Stimulated activated CD4-positive, alpha-beta T cell treated with anti-CD3 and anti-CD28 coated beads, Interleukin-12 subunit alpha, Interleukin-12 subunit beta, amount 100 ng/mL, for 48 hours (primary cell): ENCODE measurements at places on chromosomes 3 and 15.

DNA sequence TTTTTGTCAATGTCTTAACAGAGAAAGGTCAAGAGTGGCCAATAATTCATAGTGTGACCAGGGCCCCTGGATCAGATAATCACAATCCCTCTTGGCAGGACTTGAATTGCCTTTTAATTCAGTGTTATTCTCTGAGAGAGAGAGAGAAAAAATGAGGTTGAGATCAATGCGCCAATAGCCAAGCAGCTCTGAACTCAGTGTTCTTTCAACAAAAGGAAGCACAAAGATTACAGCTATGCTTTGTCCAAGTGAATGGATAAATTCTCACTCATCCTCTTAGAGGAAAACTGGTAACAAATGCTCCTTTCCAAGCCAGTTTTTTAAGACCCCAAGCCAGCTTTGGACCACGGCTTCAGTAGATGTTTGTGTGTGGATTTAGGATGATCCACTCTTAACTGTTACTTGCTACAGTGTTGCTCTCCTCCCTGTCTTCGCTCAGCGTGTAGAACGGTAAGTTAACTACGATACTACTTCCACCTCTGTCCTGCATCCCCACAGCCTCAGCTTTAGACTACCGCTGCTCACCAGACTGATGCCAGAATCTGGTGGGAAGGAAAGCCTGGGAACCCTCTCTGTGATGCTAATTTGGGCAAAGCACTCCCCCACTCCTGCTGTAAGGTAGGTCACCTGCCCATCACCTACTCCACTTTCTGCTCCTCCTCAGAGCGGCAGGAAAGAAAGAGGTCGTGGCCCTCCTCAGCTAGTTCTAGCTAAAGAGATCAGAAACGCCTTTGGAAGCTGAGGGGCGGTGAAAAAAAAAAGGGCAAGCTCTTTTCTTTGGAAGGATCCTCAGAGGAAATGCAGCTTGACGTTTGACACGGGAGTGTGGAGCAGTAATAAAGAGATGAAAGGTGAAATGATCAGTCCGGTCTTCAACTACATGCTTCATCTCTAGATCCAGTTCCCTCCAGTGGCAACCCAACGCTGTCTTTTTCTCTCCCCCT is 46.8 kb upstream of the LPP start:
- no peak for DNase-seq

DNA sequence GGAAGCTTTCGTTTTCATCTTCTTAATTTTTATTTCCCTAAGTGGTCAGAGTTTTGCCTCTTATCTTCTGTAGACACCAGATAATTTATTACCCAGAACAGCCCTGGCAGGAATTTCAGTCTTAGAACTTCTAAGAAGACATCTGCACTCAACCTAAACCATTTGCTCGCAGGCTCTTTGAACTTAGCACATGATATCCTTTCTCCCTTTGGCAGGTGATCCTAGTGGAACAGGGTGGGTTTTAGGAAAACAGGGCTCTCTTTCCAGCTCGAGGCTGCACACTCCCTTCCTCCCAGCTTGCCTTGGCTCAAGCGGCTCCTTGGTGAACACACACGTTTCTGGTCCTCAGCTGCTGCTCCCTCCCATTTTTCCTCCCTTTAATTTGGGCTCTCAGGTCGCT is 116.5 kb downstream of the THSD4 start:
- no peak for DNase-seq

DNA sequence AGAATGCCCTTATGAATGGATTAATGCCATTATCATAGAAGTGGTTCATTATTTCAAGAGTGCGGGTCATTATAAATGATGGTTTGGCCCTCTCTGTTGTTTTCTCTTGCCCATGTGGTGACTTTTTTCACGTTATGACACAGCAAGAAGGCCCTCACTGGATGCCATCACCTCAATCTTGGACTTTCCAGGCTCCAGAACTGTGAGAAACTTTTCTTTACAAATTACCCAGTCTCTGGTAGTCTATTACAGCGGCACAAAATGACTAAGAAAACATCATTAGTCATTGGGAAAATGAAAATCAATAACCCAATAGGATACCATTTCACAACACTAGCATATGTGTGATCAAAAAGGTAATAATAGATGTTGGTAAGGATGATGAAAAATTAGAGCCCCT is 119.0 kb upstream of the LPP start:
- no peak for DNase-seq

DNA sequence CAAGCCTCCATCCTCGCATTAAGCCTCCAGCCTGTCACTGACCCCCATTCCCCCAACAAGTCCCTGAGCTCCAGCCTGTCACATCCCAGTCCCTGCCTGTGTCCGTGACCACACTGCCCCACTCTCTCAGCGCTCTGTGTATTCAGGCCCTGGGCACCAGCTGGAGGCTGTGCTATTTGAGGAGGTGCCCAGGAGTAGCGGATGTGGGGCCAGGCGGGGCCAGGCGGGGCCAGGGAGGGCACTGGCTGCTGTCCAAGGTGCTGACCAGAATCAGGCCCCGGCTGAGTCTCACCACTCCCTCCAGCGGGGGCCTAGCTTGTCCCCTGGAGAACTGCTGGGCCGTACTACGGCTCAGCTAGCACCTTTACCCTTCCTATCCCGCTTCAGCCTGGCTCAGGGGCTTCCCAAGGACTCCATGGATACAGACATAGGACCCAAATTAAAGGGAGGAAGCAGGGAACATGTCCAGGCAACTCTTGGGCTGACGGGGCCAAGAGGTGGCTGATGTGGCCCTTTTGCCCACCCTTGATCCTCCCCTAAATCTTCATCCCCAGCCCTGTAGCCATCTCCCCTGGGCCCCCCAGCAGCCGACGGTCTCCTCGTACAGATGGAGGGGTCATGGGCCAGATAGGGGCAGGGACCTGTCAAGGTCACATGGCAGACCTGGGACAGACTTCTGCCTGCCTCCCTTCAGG is 1.1 kb downstream of the HHATL start:
- peak; percentile 21 for DNase-seq

DNA sequence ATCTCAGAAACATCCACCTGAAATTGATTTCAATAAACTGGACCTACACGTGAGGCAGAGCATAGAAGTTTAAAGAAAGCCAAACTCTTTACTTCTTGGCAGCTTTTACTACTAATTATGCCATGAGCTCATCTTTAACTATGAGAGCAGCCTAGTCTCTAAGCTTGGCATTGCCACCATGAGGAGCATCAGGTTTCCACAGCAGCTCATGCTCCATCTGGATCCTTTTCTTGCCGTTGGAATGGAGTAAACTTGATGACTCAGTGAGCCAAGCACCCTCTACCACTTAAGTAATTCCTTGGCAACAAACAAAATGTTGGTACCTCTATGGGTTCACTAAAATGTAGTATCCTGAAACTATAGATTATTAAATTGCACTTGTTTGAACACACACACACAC is 583.2 kb downstream of the EPHA3 start:
- no peak for DNase-seq

DNA sequence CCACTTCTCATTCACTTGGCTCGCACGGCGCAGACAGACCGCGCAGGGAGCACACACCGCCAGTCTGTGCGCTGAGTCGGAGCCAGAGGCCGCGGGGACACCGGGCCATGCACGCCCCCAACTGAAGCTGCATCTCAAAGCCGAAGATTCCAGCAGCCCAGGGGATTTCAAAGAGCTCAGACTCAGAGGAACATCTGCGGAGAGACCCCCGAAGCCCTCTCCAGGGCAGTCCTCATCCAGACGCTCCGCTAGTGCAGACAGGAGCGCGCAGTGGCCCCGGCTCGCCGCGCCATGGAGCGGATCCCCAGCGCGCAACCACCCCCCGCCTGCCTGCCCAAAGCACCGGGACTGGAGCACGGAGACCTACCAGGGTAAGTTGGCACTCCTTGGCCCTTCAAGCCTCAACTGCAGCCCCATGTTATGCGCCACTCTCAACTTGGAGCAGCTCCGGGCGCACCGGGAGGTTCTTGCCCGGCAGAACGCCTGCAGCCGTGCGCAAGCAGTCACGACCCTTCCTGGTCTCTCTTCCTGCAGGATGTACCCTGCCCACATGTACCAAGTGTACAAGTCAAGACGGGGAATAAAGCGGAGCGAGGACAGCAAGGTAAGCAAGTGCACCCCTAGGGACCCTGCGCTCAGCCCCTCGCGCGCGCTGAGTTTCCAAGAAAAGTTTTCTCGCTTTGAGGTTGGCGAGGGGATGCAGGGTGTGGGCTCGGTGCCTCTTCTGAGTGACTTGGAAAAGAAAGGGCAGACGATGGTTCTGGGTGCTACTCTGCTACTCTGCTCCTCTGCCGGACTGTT is at the start of gene BHLHE40:
Gene BHLHE40 (plus strand): TSS at position 10 of the 801 bp plus-strand sequence. CDS start 282 bp downstream, at position 292.
- DNase-seq, result no peak

DNA sequence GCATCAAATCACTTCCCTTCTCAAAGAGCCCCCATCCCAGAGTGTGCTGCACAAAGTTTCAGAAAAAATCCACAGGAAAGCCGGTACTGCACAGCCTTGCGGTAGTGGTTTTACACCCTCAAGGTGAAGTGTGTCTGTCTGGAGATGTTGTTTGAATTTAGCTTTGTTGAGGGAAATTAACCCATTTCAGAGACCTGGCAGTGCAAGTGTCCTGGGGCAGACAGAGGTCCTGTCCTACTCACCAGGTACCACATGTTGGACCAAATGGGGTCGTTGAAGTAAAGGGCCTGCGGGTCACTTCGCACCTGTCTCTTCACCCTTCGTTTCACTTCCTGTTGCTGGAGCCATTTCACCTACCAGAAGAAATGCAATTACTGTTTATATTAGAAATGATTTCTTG is 57.8 kb downstream of the PCSK6 start:
- DNase-seq, result no peak

DNA sequence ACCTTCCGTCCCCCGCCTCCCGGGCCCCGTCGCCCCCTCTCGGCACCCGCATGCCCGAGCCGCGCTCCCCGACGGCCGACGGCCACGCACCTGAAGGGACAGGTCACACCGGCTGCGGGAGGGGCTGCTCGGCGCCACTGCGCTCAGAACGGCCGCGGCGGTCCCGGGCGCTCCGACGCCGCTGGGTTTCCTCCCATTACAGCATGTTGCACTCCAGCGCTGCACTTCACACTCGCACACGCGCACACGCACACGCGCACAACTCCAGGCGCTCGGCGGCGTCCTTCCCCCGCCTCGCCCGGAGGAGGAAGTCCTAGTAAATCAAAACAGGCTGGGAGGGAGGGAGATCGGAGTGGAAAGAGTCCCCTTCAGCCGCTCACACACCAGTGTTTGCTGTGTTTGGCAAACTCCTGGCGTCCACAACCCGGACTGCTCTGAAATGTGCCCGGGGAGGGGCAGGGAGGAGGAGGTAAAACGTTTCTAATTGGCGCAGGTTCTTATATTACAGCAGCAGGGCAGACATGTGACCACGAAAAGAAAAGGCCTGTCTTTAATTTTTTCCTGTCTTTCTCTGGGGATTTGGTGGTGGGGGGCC is 76.7 kb upstream of the VGLL4 start:
- DNase-seq, result peak; percentile 36

DNA sequence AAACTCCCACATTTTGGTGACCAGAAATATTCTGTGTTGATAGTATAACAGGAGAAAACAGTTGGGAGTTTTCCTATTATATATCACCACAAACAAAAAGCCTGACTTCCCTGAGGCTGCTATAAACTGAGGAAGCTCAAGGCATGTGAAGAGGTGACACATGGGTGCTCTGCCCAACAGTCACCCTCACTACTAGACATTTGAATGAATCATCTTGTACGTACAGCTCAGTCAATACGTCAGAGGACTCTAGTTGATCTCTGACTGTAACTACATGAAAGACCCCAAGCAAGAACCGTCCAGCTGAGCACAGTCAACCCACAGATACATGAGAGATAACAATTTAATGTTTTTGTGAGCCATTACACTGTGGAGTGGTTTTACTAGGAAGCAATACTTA is 338.3 kb upstream of the ATP11B start:
- no peak for DNase-seq

- DNase-seq, result no peak
These were observed 28.9 kb downstream of the UBE2E2 start for GRCh38 chr3:23232016-23232415.

DNA sequence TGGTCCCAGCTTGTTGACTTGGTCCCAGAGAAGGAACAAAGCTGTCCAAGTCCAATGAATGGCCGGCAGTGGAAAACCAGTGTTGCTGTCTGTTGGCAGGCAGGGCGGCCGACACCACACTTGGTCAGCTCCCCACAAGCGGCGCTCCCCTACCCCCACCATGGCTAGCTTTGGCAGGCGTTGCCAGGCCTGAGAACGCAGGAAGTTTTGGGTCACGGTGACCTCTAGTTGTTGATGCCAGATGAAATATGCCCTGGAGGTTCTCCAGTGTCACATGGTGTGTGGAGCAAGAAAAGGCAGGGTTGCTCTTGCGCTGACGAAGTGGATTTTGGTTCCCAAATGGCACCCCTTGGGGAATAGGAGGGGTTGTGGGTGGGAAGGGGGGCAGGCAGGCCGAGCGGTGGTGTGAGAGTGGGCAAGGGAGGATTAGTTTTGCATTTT is 72.7 kb upstream of the TPRG1 start:
- no peak for DNase-seq

DNA sequence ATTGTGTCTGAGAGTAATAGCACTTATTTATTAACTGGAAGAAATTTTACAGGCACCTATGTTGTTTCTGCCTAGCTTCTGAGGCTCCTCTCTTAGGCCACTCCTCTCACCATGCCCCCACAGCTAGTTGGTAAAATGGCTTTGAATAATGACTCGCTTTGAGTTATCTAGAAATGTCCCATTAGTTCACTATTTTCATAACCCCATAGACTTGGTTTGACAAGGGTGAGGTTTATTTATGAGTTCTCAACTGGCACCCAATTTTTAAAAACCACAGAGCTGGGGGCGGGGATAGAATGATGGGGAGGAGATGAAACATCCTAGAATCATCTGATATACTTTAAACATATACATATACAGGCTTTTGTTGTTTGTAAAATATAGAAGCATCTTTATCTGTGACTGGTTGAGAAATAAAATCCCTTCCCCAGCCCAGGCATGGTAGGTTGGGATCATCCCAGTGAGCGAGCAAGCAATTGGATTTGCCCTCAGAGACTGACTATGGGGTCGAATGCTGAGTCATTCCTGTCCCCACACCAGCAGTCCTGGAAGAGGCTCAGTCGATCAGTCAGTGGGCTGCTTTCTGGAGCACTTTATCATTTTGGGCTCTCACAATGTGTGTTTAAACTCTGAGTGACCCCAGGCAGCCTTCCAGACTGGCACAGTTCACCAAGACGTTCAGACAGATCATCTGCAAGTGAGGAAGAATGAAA is 60.2 kb upstream of the TSEN2 start:
- peak; percentile 46 for DNase-seq

GRCh38 chr3:95401693-95402092 is 1338.8 kb downstream of the NSUN3 start:
- no peak for DNase-seq

DNA sequence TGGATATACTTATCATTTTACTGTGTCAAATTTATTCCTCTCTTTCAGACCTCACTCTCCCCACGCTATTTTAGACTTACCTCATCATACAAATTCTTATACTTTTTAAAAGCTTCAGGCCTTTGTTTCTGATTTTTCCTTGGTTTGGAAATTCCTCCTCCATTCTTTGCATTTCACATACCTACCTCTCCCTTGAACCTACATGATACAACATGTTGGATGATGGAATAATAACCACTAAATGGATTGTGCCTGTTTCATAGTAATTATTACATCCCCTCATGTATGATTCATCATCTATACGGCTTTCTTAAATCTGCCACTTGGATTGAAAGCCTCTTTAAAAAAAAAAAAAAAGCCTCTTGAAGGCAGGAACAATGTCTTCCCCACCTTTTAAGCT is 24.6 kb downstream of the TRIP4 start:
- DNase-seq, result no peak

- no peak for DNase-seq
These were observed 36.3 kb downstream of the ASTE1 start for GRCh38 chr3:130990282-130990681.

- no peak for DNase-seq
These were observed 50.9 kb upstream of the SPTSSB start for GRCh38 chr3:161422171-161422700.

- DNase-seq, result no peak
These were observed 15.5 kb downstream of the PLA1A start for GRCh38 chr3:119613201-119613600.
